ENCODE measurements at places on chromosomes 16 and 17.

DNA sequence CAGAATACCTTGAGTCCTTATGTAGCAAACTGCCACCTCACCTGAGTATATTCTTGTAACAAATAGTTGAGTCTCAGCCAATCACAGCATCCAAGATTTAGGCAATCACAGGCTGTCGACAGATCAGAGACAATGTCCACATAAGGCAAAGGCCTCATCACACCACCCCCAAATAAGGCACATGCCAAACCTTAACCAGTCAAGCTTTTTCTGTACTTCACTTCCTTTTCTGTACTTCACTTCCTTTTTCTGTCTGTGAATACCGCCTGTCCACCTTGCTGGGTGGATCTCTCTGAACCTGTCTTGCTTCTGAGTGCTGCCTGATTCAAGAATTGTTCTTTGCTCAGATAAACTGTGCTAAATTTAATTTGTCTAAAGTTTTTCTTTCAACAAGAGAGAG lies 210.4 kb upstream of the N4BP1 start:
- no peak for DNase-seq

GRCh38 chr17:64504769-64505339 lies 1.2 kb downstream of the DDX5 start:
- no peak for DNase-seq

DNA sequence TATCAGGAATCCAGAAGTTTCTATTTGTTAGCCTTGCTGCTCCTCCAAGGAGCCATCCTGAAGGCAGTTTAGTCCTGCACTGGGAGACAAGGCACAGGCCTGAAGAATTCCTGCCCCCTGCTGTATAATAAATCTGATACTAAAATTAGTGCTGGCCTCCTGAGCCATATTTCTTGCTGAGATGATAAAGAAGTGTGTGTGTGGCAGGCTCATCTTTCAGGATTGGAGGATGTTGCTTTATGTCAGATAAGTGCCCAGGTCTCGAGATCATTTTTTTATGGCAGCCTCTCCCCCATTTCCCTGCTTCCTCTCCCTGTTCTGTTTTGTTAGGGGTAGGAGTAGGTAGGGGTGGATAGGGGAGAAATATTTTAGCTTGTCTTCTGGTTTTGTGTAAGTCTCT lies 26.0 kb downstream of the MSI2 start:
- DNase-seq = no peak

DNA sequence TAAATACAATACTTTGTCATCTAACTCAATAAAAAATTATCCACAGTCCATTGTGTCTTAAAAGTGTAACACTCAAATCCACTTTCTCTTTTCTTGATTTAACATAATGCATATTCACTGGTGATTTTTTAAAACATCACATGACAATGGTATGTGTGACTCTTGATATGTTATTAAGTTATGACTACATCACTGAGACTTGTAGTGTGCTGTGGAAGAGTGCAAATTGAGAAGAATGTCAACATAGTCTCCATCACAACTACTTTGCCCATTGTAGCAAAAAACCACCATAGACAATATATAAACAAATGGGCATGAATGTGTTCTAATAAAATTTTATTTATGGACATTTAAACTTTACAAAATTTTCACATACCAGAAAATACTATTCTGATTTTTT lies 380.7 kb upstream of the PMFBP1 start:
- no peak for DNase-seq
